Muscle of back (tissue), 13 donors: ENCODE measurements at places on chromosomes 7 and 10. TPM values are rescaled to one million over a fixed set of nuclear protein-coding genes. Genes with fewer than 3 reads are reported as not detected.

- DNase-seq, result no peak
Observed at GRCh38 chr7:80770061-80770460, 131.6 kb downstream of the CD36 start.

GIMAP4 gene
- polyA plus RNA-seq, result 17.1 TPM

DNA sequence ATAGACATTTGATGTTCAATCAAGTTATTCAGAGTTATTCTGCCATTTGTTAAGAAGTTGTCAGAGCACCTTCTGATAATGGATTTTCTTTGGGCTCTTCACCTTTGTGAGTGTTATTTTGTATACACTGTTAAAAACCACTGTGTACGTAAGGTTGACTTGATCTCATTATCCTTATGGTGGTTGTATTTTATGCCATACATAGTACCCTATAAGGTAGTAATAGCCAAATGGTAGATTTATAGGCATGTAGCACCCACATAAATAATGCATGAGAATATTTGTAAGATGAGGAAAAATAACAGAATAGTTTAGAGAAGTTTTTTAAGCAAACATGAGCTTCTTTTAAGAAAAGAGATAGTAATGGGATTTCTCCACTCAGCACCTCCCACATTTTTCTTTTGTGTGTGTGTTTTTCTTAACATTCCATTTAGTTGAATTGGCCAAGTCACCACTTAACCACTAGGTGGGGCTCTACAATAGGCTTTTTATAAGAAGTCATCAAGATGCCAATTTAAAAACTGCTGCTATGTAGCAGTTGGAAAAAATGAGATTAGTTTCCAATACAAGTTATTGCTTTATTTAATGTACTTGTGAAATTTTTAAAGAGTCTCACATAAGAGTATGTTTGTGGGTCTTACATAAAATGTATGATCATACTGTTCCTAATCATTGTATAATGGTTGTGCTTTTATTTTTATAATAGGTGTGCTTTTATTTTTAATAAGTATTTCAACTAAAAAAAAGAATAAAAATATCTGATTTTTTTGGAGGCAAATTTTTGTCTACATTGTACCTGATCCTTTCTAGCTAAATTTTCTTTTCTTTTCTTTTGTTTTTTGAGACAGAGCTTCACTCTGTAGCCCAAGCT lies 41.1 kb upstream of the STMP1 start:
- peak; percentile 80 for DNase-seq

GRCh38 chr10:114548662-114549061 lies 109.4 kb downstream of the ABLIM1 start:
- peak; percentile 62 for DNase-seq

DNA sequence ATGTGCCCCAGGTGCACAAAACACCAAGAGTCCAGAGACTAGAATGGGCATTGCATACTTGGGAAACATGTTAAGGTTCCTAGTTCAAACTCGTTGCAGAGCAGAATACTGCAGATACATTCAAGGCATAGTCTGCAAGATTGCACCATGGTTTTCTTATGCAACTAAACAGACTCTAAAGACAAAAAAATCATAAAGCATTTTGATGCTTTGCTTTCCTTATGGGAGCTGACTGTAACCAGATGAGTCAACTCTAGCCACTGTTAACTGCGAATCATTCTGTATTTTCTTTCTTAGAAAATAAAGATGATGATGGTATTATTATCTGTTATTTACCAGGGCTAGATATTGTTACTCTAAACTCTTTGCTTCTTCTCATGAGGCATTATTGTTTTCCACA lies 19.7 kb downstream of the TRUB1 start:
- DNase-seq, result no peak

SLC18A3 gene
- polyA plus RNA-seq, result not detected

BUD31 gene
- 64.2 TPM for polyA plus RNA-seq

PLXDC2 gene
- polyA plus RNA-seq, result 38.3 TPM

GRCh38 chr7:131955679-131956078 lies 399.3 kb upstream of the PODXL start:
- no peak for DNase-seq

PITX3 gene
- 12.9 TPM for polyA plus RNA-seq

CRPPA gene
- polyA plus RNA-seq, result 4.4 TPM

SPDYE2B gene
- polyA plus RNA-seq, result 3.2 TPM

GRCh38 chr7:13126347-13126746 lies 438.9 kb downstream of the ARL4A start:
- DNase-seq, result no peak

LEP gene
- 0.11 TPM for polyA plus RNA-seq

GRCh38 chr10:97549587-97550322 lies 22.8 kb upstream of the ANKRD2 start:
- DNase-seq, result peak; percentile 69

ERVW-1 gene
- polyA plus RNA-seq, result 1.6 TPM

LLCFC1 gene
- polyA plus RNA-seq, result 0.16 TPM

DNA sequence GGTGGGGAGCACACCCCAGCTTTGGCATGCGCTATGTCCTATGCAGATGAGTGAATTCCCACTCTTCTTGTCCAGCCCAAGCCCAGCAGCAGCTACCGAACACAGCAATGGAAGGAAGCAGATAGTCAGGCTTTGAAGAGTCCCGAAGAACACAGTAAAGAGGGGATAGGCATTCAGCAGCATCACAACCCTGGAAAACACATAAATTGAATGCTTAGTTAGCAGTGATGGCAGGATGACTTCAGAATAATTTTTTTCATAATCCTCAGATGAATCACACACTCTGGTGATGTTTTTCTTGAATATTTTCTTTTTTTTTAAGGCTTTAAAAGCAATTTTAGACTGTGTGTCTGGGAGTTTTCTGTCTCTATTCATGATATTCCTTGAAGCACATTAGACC lies 95.8 kb downstream of the CFAP58 start:
- no peak for DNase-seq

DNA sequence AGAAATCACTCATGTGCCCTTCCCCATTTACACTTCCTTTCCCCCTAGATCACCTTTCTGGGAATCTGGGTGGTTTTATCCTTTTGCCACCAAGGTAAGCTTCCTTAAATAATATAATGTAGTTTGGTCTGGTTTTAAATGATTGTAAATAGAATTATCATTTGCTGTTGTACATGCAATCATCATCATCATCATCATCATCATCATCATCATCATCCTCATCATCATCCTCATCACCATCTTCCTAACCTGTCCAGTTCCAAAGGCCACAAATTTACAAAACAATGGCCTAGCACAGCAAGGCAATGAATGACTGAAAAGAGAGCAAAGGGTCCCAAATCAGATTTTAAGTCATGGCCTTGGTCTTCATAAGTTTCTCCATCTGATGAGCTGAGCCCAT lies 329.7 kb downstream of the PLXNA4 start:
- no peak for DNase-seq

ALKBH4 gene
- 8.9 TPM for polyA plus RNA-seq

FKBP6 gene
- not detected for polyA plus RNA-seq

GRCh38 chr7:104956753-104957450 lies 57.1 kb upstream of the KMT2E start:
- DNase-seq, result peak; percentile 56

DNA sequence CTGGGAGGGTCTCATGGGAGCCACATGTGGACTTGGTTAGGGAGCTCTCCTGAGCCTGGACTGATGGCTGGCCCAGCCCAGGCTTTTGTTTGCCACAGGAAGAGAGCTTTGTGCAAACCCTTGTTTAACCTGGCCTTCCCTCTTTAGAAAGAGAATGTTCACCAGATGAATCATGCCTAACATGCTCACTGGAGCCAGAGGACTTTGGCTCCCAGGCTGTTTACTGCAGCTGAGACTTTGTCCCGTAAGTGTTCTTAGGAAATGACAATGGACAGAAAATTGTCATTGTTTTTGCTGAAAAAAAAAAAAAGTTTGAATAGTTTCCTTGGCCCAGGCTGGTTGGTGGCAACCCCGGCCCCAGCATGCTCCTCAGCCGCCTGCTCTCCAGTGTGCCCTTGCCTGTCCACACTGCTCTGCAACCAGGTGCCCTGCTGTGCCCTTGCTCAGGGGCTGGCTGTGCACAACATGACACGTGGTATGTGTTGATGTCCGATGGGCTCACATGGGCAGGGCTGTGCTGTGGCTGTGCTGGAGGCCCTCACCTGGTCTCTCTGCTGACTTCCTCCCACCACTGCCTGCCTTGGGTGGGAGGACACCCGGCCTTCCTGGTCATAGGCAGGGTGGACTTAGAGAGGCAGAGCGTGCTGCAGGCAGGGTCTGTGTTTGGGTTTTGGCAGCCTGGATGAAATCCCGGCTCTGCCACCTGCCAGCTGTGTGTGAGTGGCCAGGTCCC lies 215.3 kb upstream of the ZNF32 start:
- DNase-seq, result no peak

DNA sequence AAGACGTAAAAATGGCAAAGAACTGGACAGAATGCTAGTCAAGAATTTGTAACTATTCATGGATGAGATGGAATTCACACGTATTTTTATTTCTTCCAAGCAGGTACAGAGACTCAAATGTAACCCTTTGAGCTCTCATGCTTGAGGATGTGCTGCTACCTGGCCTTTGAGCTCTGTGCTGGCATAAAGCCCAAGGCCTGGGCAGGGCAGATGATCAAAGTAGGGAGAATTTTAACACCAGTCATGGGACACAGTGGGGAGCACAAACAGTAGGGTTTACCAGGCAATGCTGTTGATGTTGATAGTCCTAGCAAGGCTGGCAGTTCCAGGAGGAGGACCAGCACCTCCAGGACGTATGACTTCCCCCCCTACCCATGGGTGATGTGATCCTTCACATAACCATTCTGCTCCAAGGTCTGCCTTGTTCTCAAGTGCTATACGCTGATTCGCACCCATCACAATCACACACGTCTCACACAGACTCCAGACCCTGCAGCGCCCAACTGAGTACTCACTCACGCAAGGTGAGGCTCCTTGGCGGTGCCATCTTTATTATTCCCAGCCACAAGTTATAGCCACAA lies 48.6 kb upstream of the DLG5 start:
- no peak for DNase-seq

DNA sequence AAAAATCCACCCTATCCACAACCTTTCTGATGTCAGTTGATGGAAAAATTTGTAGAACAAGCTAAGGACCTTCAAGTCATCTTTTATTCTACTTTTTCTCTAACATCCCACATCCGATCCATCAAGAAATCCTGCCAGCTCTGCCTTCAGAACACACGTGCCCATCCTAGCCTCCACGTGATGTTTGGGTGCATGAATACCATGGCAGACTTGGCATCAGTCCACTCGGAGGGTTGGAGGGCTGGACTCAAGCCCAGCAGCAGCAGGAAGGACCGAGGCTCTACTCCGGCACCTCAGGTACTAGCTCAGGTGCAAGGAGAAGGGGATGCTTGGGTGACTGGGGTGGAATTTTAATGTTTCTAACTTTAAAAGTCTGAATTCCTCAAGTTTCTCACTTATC lies 428.6 kb downstream of the DPP6 start:
- no peak for DNase-seq

GRCh38 chr7:117279931-117280557 lies 42.8 kb downstream of the WNT2 start:
- DNase-seq, result no peak

MSMB gene
- polyA plus RNA-seq, result not detected

DNA sequence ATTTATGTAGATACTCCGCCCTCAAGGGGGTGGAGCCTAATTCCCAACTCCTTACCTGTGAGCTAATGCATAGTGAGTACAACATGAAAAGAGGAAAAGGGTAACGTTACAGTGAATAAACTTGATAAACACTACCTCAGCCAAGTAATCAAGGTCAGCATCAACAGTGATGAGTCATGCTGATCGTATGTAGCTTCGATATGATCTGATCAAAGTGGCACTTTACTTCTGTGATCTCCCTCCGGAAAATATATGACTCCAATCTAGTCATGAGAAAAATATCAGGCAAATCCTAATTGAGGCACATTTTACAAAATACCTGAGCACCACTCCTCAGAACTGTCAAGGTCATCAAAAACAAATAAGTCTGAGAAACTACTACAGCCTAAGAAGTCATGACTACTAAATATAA lies 70.4 kb downstream of the VTI1A start:
- DNase-seq, result no peak

DNA sequence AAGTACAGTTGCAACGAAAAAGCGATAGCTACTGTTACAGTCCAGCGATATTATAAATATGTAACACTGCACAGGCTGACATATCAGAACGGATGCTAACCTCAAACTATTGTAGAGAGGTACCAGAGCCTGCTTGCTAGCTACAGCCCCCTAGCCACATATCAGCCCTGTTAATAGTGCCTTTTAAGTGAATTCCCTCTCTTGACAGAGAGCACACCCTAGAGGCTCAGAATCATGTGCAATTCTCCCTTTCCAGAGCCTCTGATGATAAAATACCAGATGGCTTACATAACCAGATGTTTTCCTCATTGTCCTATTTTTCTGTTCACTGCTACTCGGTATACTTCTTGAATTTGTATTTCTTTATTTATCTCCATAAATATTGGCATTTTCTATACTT lies 960.7 kb upstream of the CELF2 start:
- DNase-seq, result peak; percentile 18

DNA sequence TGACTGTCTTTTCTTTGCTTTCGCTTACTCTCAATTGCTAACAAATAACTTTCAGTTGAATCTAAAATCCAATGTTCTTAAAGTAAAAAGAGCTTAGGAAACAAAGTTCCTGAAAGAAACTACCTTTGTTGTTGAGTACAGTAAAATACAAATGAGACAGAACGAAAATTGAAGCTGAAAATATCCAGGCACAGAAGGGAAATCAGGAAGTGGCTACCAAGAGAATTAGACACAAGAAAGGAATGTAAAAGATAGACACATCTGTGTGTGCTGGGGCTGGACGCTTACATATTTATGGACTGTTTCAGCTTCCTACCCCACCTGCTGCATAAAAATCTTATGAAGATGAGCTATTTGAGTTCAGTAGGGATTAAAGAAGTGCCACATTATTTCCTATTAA lies 161.7 kb upstream of the PLXDC2 start:
- no peak for DNase-seq

IFIT2 gene
- 7.7 TPM for polyA plus RNA-seq

- DNase-seq, result no peak
Observed at GRCh38 chr10:131944412-131944811, 37.3 kb downstream of the BNIP3 start.

- no peak for DNase-seq
Observed at GRCh38 chr10:49292565-49293207, 6.3 kb upstream of the C10orf71 start.

- DNase-seq, result peak; percentile 64
Observed at GRCh38 chr7:119270045-119270464, 1002.9 kb upstream of the KCND2 start.
